ENCODE measurements at places on chromosomes 16 and 17.

DNA sequence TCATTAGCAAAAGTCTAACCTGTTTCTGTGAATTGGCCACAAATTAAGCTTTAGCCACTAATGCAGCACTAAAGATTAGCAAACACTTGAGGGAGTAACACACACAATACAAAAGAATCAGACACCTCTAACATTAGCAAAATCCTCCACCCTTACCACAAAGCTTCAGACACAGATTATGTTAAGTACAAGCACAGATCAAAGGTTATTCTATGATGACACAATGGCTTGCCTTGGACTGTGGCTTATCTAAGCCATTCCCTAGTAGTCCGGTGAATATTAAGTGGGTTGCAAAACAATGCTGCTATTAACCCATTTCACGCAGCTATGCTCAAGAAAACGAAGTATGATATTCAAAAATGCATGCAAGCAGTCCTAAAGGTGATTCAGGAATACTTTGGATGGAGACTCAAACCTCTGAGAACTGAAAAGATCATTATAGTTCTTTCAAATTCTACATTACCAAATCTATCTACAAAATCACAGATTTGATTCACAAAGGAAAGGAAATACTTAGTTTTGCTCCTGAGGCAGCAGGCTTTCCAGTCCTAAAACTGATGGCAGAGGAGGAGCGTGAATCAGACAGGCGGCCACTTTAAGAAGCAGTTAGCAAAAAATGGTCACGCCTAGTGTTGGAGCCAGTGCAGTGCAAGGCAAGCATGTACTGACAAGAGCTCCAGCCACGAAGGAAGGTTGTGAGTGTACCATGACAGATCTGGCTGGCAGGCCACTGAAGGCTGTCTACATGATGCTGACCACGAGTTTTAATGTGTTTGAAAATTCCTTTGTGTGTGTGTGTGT lies 67.2 kb downstream of the PARN start:
- no peak for DNase-seq

- DNase-seq, result no peak
These were observed 20.7 kb downstream of the RNF112 start for GRCh38 chr17:19431691-19432090.

GRCh38 chr16:55703003-55704001 lies 47.5 kb downstream of the SLC6A2 start:
- DNase-seq, result no peak

DNA sequence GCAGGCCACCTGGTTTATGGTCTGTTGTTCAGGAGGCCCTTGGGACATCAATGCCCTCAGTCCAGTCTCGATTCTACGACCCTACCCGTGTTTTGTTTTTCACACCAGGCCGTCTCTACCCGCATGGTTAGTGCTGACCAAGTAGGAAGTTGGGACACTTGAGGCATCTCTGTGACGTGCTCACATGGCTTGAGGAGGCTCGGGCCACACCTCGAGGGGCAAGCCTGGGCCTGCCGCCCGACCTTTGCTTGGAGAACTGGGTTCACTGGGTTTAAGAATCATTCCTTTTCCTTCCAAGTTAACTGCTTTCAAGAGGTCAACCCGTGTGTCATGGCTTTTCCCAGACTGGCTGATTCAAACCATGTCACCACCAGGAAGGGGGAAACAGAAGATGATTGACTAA lies 86.8 kb downstream of the CMIP start:
- no peak for DNase-seq

- no peak for DNase-seq
These were observed 114.5 kb downstream of the CPPED1 start for GRCh38 chr16:12688951-12689850.
